ENCODE measurements at places on chromosomes 5 and 9.

DNA sequence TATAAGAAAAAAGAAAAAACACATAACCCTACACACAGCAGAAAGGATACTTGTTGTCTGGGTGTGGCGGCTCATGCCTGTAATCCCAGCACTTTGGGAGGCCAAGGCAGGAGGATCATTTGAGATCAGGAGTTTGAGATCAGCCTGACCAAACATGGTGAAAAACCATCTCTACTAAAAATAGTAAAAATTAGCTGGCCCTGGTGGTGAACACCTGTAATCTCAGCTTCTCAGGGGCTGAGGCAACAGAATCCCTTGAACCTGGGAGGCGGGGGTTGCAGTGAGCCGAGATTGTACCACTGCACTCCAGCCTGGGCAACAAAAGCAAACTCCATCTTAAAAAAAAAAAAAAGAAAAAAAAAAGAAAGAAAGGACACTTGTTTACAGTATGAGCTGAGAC is 147.6 kb upstream of the PITX1 start:
- DNase-seq = no peak

- no peak for DNase-seq
These were observed 20.9 kb upstream of the SPINK1 start for GRCh38 chr5:147852365-147852764.

DNA sequence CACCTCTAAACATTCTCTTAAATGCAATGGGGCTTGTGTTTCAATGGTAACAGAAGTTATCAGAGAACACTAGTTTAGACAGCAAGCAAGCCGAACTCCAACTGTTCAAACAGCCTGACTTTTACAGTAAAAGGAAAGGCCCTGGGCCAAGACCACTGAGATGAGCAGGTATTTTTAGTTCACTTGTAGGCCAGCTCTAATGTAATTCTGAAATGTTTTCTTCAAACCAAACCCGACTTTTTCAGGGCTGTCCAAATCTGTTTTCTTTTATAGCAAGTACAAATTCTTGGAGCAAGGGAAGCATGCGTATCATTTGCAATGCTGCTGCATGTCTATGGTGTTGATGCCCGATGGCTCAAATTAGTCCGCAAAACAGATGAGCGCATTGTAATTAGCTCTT is 192.9 kb downstream of the SLF1 start:
- DNase-seq = no peak

GRCh38 chr5:33939556-33940262 is 3.5 kb downstream of the RXFP3 start:
- DNase-seq = no peak

DNA sequence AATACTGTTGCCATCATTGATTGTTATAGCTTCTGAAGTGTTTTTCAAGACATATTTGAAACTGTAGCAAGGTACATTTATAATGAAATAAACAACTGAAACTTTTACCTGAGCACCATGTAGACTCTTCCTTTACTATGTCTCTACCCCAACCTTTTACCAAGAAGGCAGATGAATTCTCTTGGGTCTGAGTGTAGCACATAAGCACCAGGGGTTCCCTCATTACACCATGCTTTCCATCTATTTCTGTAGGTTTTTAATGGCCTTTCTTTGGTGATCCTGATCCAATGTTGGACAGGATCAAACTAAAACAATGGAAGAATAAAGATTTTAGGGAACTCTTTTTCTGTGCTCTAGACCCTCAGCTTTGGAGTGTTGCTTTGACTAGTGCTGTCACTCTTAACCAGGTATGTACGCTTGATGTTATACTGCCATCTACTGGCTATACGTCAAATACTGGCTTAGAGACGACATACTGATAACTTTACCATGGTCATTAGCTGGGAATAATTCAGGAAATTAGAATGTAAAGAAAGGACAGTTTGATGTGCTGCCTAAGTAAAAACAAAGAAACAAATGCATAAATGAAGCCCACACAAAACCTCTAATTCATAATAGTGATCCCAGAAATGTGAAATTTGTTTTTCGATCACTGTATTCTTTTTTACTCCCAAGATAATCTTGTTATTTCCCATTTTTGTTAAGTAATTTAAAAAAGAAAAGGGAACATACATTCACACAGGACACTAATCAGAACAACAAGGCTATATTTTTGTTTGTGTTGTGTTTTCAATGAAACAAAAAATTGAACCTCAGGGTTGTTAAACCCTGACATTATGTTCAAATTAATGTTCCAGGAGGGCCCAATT is 30.7 kb downstream of the IFNW1 start:
- peak; percentile 65 for DNase-seq

DNA sequence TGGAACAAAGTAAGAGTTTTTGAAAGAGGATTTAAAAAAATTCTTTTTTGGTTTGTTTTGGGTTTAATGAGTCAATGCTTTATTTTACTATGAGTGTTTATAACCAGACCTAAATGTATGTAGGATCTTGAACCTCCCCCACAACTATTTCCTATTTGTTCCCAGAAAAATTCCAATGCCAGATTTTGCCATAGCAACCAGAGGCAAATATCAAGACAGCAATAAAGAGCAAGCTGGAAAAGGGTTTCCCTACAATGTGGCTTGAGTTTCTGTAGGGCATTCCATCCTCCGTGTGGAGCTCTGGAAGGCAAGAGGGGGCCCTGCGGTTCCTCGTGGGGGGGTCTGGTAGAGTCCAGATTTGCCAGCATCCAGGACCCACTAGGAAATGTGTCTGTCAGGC is 27.8 kb upstream of the GDNF start:
- no peak for DNase-seq

- no peak for DNase-seq
These were observed 4.0 kb upstream of the INPP5E start for GRCh38 chr9:136443687-136444086.

All from CD4-positive, alpha-beta T cell treated with Interleukin-6 at 100 ng/mL for 8 hours (primary cell).